CD4-positive, alpha-beta T cell treated with Interleukin-15 for 4 hours (primary cell): ENCODE measurements at places on chromosomes 2 and 18.
A peak's percentile ranks its signal among the peaks of the same experiment; 100 is the strongest.

DNA sequence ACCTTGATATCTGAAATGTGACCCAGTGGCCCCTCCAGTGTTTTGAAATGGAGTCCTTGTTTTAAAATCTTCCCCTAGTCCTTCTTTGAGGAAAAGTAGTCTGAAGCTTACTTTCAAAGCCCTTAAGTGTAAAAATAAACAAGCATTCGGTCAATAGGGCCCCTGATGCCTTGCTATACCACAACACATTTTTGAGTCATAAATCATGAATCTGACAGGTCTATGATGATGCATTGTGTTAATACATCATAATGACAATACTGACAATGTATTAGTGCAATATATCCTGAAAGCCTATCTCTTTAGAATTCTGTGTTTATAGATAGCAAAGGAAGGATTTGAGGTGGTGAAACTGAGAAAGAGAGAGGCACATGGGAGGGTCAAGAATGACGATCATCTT is 464.2 kb downstream of the MEIS1 start:
- DNase-seq: no peak

- DNase-seq: no peak
Measured at GRCh38 chr2:44844651-44845270, 96.7 kb upstream of the SIX3 start.

- no peak for DNase-seq
Measured at GRCh38 chr2:205439621-205440020, 242.7 kb upstream of the NRP2 start.

- DNase-seq: no peak
Measured at GRCh38 chr2:147033044-147033443, 811.8 kb upstream of the ACVR2A start.

DNA sequence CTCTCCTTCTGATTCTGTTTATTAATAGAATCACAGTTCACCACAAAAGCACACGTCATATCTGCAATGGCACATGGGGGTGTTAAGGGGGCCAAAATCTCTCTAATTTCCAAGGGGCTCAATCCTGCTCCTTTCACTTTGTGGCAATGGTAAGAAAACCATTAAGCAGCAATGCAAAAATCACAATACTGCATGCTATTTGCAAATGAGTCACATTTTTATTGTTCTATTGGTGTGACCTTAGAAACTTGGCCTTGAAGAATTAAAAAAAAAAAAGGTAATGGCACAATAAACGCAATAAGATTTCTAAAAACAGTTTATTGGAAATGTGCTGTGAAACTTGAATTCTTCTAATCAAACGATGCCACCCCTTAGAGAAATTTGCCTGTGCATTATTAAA is 251.5 kb downstream of the ZNF521 start:
- no peak for DNase-seq

DNA sequence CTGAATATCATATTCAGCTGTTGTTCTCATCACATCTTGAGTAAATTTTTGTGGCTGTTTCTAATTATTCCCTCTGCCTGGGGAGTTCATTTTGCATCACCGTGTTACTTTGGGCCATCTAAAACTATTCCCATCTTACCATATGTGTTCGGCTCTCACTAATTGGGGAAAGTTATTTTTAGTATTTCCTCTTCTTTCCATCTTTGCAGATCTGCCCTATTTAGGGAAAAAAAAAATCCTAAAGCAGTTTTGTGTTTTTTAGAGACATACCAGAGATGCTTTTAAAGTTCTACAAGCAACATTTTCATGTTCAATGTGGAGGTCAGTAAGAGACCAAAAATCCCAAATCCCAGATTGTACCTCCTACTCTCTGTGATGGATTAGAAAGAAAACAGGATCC is 111.3 kb upstream of the NDUFV2 start:
- no peak for DNase-seq

DNA sequence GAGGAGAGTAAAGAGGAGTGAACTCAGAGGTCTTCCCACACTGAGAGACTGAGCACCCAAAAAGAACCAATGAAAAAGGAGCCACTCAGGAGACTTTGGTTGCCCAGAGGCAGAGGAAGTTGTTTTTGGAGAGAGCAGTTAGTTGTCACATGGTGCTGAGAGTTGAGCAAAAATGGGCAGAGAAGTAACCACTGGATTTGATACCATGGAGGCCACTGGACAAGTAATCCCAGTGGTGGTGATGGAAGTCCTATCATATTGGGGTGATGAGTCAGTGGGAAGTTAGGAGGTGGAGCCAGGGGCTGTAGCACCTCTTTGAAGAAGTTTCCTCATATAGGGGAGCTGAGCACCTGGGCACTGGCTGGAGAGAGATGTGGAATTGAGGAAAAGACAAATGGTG is 235.8 kb downstream of the TPGS2 start:
- no peak for DNase-seq

DNA sequence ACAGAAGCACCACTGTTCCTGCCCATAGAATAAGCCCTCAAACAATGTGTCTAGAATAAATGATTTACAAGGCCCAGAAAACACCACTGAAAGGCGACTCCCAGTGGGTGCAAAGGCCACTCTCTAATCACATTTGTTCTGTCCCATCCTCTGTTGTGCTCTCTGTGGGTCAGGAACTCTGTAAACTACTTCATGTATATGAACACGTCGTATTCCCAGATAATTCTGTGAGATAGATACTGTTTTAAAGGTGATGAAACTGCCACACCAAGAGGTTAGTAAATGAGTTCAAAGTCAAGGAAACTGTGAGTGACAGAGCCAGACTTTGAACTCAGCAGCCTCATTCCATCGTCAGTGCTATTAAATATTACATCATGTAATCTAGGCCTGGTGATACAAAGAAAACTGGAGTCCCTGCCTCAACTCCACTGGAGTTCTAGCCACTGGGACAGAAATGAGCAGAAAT is 269.7 kb upstream of the DCC start:
- DNase-seq: no peak

GRCh38 chr2:37471994-37472393 is 127.6 kb downstream of the QPCT start:
- DNase-seq: no peak

- DNase-seq: no peak
Measured at GRCh38 chr18:72468021-72468710, 76.0 kb downstream of the CBLN2 start.

DNA sequence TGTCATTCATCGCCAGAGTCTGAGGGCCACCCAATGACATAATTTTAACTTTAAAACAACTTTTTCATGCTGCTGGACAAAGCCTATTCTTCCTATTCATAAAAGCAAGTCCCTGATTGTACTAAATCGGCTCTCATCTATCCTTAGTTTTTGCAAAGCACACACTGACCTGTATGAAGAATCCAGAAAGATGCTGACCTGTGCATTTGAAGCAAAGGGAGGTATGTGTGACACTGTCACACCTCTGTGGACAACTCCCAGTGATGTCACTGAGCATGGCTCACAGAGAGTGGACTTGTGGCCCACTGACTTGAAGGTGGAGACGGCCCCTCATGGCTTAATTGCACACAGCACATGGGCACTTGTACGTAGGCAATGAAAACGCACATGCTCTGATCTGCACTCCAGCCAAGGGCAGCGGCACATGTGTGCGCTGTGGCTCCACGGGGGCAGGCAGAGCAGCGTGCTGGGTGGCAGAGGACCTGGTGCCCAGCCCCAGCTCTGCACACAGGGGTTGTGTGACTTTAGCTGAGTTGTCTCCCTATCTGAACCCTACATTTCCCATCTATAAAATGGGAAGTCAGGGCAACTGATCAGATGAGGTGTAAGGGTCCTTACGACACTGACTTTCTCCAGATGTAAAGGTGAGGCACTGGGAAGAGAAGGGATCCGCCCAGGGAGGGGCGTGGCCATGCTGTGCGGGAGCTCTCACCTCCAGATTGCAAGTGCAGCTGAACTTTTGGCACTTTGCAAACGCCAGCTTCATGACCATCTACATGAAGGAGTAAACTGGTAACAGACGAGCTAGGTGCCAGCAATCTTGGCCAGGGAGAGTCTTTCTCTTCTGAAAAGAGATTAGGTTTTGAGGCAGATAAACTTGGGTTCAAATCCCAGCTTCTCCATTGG is 14.3 kb upstream of the ODC1 start:
- no peak for DNase-seq

- no peak for DNase-seq
Measured at GRCh38 chr2:241014224-241014623, 15.8 kb downstream of the SNED1 start.

- DNase-seq: no peak
Measured at GRCh38 chr2:144085016-144085415, 434.9 kb downstream of the ZEB2 start.

DNA sequence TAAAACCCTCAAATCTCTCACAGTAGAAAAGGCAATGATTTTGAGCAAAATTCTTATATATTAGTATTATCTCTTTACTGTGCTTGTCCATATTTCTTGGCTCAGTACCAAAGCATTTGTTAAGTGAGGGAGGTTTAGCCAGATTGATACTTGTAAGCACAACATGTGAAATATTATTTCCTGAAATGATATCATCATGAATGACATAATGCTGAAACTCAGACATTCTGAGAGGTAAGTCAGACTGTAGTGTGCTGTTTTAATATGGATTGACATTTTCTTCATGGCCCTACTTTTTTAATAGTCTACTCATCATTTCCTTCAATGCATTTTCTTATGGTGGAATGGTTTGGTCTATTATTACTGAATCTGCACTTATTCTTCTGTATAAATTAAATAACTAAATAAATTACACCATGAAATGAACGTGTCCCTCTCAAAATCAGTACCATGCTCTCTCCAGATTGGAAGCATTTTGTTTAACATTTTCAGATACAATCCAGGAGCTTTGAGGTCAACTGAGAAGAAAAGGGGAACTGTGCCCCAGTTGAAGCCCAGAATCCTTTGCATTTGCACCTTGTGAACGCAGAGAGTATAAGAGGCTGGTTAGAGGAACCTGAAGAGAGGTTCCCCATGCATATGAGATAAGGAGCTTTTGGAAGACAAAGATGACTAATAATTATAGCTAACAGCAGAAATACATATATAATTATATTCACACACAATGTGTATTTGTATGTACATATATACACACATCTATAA is 50.1 kb upstream of the CRACDL start:
- DNase-seq: no peak

GRCh38 chr2:55441280-55441892 is 21.7 kb upstream of the CCDC88A start:
- no peak for DNase-seq

DNA sequence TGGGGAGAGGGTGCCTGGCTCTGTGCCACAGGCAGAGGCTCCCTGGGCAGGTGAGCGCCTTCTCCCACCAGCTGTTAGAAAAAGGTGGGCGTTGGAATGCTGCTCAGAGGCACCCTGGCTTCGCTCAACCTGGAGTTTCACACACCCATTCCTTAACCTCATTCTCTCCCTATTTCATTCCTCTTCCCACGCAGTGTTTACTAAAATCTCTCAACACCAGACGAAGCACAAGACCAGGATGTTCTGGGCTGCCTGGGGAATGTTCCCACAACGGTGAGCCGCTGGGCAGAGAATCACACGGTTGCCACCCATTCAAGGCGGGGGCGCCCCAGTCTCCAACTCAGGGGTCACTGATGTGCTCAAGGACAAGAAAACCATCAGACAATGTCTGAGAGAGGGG is 64.5 kb downstream of the TGFA start:
- DNase-seq: no peak

DNA sequence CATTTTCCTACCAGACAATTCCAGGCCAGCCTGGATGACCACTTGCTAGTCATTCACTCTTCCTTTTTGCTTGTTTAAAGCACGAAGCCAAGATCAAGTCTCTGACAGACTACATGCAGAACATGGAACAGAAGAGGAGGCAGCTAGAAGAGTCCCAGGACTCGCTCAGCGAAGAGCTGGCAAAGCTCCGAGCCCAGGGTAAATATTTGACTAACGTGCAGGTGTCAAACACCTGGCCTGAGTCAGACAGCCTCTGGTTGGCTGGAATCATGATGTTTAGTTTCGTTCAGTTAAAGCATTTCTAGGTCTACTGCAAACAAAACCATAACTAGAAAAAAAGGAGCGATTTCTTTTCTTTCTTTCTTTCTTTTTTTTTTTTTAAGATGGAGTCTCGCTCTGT is 44.2 kb upstream of the LYPD6B start:
- DNase-seq: no peak

DNA sequence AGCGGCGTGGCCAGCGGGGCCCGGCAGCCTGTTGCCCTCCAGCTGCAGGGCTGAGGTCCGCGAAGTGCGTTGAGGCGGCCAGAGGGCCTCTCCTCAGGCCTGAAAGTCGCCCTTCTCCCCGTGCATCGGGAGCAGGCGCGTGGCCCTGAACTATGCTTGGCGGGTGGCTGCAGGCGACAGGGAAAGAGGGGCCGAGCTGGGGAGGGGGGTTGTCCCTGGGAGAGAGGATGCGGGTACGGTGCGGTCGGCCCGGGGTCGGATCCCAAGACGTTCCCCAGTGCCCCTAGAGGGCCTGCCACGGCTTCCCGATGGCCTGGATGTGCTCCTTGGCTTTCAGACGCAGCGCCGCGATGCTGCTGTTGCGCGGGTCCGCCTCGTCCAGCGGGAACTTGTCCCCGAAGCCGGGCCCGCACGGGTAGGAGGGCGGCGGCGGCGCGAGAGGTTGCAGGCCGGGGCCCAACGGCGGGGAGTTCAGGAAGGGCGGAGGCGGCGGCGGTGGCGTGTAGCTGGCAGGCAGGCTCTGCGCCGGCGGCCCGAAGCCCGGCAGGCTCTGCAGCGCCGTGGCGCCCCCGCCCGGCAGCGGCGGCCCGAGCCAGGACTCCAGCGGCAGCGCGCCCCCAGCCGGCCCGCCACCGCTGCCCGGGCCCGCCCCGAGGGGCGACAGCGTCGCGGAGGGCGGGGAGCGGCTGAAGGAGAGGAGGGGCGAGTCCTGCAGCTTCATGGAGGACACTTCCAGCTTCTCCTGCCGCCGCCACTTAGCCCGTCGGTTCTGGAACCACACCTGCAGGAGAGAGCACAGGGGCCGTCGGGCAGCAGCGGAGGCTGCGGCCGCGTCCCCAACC is 4.3 kb downstream of the RAX start:
- no peak for DNase-seq

GRCh38 chr18:60668583-60668982 is 296.0 kb upstream of the MC4R start:
- DNase-seq: no peak

GRCh38 chr2:38552259-38552658 is 50.5 kb downstream of the HNRNPLL start:
- no peak for DNase-seq

- no peak for DNase-seq
Measured at GRCh38 chr2:161133366-161133765, 26.9 kb upstream of the TANK start.

GRCh38 chr18:51802569-51803428 is 537.2 kb upstream of the DCC start:
- no peak for DNase-seq

- no peak for DNase-seq
Measured at GRCh38 chr2:24857746-24858145, 62.3 kb downstream of the ADCY3 start.

- no peak for DNase-seq
Measured at GRCh38 chr2:67399144-67399543, 2.0 kb downstream of the ETAA1 start.

DNA sequence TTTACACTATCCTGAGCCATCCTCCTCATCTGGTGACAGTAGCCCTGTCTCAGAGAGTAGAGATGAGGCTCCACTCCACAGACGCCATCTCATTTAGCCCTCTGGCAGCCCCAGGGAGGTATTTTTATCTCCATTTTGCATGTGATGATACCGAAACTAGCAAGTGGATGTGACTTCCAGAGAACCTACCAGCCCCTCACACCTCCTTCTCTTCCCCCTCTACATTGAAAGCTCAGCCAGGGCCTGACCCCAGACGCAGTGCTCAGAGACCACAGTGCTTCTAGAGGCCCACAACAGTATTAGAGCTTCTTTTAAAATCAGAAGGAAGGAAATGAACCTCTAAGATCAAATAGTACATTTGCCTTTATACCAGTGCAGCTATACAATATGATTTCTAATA is 8.3 kb downstream of the GYPC start:
- DNase-seq: peak; percentile 34
